WTC11 (cell line): ENCODE measurements at places on chromosomes 13 and 19.

GRCh38 chr19:45437328-45437727 lies 13.6 kb upstream of the ERCC1 start:
- DNase-seq: no peak

DNA sequence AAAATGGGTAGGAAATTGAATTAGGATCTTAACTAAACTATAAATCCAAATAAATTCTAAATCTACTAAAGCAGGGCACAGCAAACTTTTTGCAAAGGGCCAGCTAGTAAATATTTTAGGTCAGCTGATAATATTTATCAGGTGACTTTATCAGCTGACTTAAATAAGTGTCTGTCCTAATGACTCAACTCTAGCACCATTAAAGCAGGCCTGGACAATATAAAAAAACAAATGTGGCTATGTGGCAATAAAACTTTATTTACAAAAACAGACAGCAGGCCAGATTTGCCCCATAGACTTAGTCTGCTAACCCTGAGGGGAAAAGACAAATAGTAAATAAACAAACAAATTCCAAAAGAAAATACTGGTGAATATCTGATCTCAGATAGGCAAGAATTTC lies 27.7 kb upstream of the DOCK9 start:
- no peak for DNase-seq

- DNase-seq: peak; percentile 65
These were observed 10.8 kb upstream of the PDCD5 start for GRCh38 chr19:32570081-32570785.

DNA sequence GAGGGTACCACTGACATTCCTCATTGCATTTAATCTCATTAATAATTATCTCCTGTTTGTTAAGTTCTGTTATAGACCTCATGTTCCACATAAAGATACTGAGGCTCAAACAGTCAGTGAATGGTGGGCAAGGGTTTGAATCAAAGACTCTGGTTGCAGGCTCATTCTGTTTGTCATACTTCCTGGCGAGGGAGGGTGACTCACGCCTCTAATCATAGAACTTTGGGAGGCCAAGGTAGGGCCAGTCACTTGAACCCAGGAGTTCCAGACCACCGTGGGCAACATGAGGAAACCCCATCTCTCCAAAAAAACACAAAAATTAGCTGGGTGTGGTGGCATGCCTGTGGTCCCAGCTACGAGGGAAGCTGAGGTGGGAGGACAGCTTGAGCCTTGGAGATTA lies 220.7 kb upstream of the MIR17HG start:
- no peak for DNase-seq

DNA sequence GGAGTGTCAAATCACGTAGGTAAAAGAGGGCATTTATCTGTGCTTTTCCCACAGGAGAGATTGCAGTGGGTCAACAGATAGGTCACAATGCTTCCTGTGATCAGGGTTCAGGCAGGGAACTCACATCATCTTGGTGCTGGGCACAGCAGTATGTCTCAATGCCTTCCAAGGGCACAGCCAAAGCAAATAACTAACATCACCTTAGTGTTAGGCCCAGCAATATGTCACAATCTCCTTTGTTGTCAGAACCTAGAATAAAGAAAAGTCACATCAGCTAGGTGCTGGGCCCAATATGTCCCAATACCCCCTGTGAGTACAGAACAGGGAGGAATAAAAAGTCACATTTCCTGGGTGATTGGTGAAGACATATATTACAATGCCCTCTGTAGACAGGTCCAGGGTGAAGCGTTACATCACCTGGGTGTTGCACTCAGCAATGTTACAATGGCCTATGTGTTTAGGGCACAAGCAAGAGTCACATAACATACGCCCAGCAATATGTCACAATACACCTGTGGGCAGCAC lies 11.4 kb upstream of the ZNF724 start:
- DNase-seq: no peak

- DNase-seq: no peak
These were observed 1552.5 kb downstream of the UQCRFS1 start for GRCh38 chr19:27660428-27660827.
